ENCODE measurements at places on chromosomes 4 and X.

DNA sequence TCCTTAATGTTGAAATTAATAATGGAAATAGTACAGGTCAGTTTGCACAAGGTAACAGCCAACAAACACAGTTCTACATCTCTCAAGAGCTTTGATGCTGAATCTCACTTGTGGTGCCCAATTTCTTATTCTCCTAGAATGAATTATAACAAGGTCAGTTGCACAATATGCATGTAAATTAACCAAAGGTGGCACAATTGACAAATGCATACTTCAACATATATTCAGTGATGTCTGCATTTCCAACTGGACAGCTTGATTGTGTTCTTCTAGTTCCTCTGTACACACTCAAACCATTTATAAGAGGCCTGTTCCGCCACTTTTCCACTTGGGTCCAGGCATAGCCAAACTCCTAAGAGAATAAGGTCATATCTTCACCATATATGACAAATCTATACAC, 210.3 kb upstream of the EPHA5 start:
- no peak for DNase-seq

- no peak for DNase-seq
Observed at GRCh38 chr4:58761563-58761962, 1651.4 kb upstream of the IGFBP7 start.

DNA sequence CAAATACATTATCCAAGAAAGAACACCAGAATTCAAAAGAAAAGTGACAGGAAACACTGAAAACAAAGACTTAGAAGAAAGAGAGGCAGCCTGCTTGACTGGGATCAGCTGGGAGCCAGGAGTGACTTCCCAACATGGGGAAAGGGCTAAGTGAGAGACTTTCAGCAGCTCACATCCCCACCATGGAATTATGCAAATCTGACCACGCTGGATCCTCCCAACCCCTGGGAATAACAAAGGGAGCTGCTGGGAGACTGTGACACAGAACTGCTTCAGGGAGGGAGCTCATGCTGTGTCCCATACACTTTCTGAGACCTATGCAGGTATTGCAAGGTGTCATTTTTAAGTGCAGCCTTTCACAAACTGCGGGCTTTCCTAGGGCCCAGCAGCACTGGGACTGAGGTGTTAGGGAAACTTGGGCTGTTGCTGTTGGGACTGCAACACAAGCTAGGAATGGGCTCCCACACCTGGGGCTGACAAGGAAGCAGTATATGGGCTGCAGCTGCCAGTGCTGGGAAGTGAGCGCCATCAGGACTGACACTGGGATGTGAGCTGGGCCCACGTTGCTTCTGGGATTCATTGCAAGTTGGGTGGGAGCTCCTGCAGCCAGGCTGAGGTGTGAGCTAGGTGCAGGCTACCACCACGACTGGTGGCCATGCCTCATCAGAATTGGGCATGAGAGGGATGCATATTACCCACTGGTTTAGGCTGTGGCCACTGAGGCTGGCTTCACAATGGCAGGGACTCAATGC, 139.1 kb downstream of the KDR start:
- no peak for DNase-seq

DNA sequence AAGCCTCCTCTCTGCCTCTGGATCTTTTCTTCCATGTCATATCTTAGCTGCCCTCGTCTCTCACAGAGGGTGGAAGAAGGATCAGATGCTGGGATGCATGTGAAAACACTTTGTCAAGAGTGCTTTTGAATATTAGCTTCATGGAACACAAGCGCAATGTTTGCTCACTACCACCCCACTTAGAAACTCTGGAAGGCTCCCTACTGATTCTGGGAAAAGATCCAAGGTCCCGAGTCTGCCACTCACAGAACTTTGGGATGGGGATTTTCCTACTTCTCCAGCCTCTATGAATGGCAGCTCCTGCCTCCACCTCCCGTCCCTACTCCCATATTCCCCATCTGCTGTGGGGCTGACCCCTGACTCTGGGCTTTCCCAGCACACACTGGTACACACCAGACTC, 40.2 kb upstream of the CRMP1 start:
- peak; percentile 41 for DNase-seq

GRCh38 chr4:38662522-38663089, 1.4 kb upstream of the KLF3 start:
- DNase-seq: no peak

- DNase-seq: no peak
Observed at GRCh38 chr4:155047755-155048154, 160.7 kb upstream of the NPY2R start.

DNA sequence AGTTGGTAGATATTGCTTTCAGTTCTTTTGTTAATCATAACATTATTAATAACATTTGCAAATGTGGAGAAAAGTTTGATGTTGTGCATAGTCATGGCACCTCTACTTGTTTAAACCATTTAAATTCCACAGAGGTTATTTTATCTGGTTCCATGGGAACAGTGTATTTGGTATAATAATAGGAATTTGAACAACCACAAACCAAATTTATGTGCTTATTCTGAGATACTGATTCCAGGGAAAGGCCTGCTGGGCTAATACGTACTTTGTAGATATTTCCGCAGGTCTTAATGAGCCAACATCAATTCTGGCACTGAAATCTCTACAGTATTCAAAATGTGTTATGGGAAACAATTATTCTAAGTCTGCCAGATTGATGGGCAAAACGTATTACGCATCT, 319.0 kb downstream of the DKK2 start:
- no peak for DNase-seq

DNA sequence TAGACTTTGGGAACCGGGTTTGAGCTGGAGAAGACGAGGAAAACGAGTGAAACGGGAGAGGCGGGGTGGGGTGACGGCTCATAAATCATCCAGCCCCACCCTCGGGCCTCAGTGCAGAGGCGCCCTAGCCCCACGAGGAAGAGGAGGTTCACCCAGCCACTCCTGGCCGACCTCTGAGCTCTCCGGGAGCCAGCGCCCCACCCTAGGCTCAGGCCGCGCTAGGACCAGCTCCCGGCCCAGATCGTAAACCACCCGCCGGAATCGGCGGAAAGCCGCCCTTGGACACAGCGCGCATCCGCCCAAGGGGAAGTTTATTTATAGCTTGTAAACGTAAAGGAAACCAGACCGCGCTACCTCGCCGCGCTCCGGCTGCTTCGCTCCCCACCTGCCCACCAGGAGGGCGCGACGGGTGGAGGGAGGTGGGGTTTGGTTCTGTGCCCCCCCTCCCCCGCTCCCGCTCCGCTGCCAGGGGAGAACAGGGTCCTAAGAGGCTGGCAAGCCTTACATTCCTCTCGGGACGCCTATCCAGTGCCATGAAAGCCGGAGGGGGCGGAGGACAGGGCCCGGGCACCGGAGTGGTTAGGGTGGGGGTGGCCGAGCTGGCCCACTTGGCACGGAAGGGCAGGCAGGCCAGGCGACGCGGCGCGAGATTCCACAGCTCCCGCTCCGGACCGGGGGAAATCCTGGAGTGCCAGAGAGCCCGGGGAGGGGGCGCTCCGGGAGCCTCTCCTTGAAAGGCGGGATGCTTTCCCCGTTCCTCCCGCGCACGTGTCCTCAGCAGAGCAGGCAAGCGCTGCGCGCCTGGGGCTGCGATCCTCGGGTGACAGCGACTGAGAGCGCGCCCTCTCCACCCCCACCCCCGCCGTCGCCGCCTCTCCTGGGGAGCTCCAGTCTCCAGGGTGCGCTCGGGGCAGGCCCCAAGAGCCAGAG, 84.2 kb downstream of the BCOR start:
- peak; percentile 78 for DNase-seq

GRCh38 chr4:138978600-138978999, 37.0 kb upstream of the NOCT start:
- DNase-seq: no peak

- DNase-seq: no peak
Observed at GRCh38 chrX:119735467-119735866, 22.9 kb upstream of the SOWAHD start.

DNA sequence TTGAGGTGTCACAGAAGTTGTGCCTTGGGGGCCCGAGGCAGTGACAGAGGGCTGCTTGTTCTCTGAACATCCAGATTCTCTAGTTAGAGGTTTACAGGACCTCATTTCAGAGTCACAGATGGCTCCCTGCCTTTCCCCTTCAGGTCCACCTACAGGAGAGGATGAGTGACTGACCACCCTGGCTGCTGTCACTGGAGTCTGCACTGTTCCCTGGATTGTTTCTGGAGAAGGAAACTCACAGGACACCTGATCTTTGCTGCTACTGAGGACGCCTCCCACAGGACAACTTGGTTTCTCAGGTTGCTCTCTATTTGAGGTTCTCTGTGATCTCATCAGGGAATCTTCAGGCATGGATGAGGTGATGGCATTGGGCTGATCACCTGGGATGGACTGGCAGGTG, 58.3 kb downstream of the GPRIN3 start:
- no peak for DNase-seq

GRCh38 chrX:3504916-3505315, 158.5 kb upstream of the MXRA5 start:
- no peak for DNase-seq

DNA sequence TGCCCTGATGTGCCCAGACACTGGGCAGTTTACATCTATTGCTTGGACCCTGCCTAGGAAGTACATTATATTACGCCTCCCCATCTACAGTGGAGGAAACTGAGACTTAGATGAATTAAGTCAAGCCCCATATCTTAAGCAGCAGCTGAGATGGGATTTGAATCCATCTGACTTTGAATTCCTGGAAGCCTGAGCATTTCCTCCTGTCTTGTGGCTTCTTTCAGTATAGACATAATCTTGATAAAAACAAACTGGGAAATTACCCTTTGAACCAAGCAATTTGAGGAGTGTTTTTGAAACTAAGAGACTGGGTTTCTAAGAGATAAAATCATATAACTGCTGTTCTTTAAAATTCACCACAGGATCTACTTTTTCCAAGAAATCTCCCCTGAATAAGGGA, 18.6 kb downstream of the LIMCH1 start:
- DNase-seq: no peak

- no peak for DNase-seq
Observed at GRCh38 chrX:13164611-13165010, 120.2 kb upstream of the FAM9C start.

DNA sequence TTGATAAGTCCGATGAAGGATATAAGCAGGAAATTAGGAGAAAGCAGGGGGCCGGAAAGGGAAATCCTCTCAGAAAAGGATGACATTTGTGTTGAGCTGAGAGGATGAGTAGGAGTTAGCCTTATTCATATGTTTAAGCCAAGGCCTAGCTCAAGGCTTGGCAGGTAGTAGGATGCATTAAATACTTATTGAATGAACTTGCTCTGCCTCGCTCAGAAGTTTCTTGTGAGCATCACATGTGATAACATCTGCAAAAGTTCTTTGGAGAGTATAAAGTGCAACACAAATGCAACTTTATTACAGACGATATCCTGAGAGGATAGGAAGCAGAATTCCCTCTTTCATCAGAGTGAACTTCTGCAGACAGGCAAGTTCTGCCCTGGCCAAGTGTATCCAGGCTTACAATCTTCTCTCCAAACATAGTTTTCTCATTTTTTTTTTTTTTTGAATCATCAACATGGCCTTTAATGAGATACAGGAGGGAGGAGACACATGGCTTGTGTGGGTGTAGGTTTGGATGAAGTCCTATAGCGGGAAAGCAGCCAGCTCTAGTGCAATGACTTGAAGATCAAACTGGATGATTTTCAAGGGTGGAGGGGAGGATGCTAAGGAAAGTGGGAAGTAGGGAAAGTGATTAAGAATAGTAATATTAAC, 48.1 kb downstream of the LUZP4 start:
- no peak for DNase-seq

DNA sequence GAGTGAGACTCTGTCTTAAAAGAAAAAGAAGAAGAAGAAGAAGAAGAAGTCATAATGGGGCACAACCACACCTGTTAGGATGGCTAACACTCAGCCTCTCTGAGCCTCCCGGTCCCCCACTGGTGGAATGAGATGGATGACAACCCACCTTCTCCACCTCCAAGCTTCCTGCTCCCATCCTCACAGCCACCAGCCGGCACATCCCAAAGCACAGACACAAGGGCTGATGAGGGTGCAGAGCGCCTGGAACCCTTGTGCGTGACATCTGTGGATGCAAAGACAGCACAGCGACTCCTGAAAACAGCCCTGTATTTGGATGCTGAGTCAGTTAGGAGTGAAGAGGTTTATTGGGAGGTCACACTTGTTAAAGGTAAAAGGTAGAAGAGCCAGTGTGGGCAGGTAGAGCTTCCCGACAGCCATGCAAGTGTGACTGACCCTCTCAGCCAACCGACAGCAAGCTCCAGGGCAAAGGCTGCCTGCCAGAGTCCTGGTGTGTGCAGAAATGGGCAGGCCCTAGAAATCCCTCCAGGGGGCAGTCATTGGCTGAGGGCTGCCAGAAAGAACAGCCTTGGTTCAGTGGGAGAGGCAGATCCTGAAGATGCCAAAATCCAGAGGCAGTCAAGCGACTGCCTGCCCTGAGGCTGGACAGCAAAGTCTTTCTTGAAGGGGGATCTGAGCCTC, 26.6 kb upstream of the MAN2B2 start:
- no peak for DNase-seq

DNA sequence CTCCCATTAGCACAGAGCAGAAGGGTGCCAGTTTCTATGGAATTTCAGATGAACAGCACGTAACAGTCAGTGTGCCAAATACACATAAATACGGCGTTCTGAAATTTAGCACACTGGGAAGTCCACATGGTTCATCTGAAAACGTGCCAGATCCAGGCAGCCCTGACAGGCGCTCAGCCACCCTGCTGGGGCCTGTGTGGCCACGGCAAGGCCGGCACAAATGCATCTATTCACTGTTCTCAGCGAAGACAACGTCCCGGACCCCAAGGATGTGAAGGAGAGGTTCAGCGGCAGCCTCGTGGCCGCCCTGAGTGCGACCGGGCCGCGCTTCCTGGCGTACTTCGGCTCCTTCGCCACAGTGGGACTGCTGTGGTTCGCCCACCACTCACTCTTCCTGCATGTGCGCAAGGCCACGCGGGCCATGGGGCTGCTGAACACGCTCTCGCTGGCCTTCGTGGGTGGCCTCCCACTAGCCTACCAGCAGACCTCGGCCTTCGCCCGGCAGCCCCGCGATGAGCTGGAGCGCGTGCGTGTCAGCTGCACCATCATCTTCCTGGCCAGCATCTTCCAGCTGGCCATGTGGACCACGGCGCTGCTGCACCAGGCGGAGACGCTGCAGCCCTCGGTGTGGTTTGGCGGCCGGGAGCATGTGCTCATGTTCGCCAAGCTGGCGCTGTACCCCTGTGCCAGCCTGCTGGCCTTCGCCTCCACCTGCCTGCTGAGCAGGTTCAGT, 15.6 kb downstream of the DGKQ start:
- DNase-seq: peak; percentile 36

GRCh38 chrX:43266487-43266886, 389.6 kb upstream of the MAOA start:
- DNase-seq: no peak

GRCh38 chrX:109684136-109684535, 48.9 kb downstream of the ACSL4 start:
- no peak for DNase-seq

All from left forelimb (tissue), 1 donor.